ACHN (cell line): ENCODE measurements at places on chromosomes 12 and 14.

- DNase-seq = no peak
These were observed 75.8 kb downstream of the CAPZA3 start for GRCh38 chr12:18813753-18814152.

DNA sequence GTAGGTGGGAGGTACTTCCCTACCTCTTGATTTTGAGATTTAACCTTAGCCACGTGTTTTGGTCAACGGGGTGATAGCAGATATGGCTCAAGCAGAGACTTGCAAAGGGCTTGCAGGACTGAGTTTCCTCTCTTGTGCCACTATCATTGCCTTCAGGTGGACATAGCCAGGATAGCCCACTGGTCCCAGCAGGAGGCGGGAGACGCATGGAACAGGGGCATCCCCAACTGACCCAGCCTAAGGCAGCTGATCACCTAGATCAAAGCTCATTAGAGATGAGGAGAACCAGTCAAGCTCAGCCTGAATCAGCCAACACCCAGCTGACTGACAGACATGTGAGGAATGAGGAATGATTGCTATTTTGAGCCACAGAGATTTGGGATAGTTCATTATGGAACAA lies 49.6 kb downstream of the CALM1 start:
- DNase-seq = no peak

GRCh38 chr12:90515199-90516175 lies 439.5 kb downstream of the CCER1 start:
- no peak for DNase-seq

GRCh38 chr14:32932914-32933628 lies 5.6 kb upstream of the NPAS3 start:
- DNase-seq = no peak

GRCh38 chr12:48104531-48104930 lies 1.3 kb downstream of the SENP1 start:
- DNase-seq = no peak

DNA sequence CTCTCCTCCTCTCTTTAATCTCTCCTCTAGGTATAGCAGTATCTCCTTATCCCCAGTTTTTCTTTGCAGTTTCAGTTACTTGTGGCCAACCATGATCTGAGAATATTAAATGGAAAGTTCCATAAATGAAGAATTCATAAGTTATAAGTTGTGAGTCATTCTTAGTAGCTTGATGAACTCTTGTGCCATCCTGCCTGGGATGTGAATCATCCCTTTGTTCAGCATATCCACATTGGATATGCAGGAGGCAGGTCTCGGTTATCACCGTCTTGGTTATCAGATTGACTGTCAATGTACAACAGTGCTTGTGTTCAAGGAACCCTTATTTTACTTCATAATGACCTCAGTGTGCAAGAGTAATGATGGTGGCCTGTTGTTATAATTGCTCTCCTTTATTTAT lies 134.0 kb downstream of the TMEM117 start:
- no peak for DNase-seq

DNA sequence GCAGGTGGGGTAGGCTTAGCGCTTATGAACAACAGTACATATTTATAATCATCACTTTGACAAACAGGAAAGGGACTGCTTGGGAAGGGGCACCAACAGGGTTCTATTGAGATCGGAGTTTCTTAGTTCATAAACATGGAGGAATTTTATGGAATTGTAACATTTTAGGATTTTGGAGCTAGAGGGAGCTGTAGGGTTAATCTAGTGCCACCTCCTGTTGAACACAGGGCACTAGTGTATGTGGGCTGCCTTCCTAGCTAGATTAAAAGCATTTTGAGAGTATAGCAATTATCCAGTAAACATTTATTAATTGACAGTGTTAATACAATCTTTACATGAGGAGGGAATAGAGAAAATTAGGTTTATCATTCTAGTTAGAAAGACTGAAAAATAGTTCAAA lies 23.1 kb upstream of the TBC1D30 start:
- peak; percentile 56 for DNase-seq

- DNase-seq = no peak
These were observed 137.0 kb upstream of the HIF1A start for GRCh38 chr14:61558271-61558670.

- no peak for DNase-seq
These were observed 265.3 kb downstream of the SOX5 start for GRCh38 chr12:23684121-23684520.

- DNase-seq = no peak
These were observed 203.7 kb downstream of the ETV6 start for GRCh38 chr12:11853126-11853525.

- peak; percentile 21 for DNase-seq
These were observed 7.7 kb downstream of the CAPS2 start for GRCh38 chr12:75322464-75322863.

GRCh38 chr14:69635981-69636639 lies 24.7 kb downstream of the SUSD6 start:
- DNase-seq = no peak

GRCh38 chr14:48970943-48971342 lies 615.2 kb downstream of the RPS29 start:
- no peak for DNase-seq

GRCh38 chr14:101796479-101796878 lies 35.0 kb downstream of the PPP2R5C start:
- DNase-seq = no peak

GRCh38 chr12:5163661-5164060 lies 120.0 kb downstream of the KCNA5 start:
- no peak for DNase-seq

- no peak for DNase-seq
These were observed 388.1 kb upstream of the PRICKLE1 start for GRCh38 chr12:42977451-42978230.

DNA sequence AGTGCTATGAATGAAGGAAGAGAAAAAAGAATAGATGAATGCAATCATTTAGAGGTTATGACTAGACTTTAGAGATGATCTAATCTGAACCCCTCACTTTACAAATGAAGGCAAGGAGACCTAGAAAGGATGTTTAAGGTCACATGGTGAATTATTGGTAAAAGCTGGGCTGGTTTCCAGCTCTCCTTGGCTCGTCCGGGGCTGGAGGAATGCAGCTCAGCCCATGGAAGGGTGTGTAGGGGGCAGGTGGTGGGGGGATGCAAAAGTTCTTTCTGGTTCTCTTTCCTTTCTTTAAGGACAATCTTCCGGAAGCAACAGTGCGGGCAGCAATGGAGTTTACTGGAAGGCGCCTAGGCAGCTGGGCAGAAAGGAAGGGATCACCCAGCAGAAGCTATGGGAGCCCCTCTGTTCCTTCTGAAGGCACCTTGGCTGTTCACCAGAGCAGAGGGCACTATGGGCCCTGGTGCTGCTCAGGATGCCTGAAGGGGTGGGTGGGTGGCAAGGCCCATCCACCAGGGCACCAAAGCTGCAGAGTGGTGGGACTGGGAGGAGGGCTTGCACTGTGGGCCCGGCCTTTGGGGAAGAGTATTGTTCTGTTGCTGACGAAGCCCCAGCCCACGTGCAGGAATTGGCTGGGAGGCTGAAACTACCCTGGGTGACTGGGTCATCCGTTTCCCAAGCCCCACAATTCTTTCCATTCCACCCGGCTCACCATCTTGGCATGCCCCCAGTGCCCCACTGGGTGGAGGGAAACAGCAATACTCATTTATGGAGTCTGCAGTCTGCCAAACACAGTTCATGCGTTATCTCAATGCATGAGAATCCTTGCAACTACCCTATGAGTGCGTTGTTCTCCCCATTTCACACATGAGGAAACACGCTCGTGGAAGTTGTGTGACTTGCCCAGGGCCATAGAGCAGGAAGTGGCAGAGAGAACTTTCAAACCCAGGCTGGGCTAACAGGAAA lies 78.2 kb downstream of the IRF2BPL start:
- peak; percentile 70 for DNase-seq
